Stimulated activated CD4-positive, alpha-beta T cell treated with anti-CD3 and anti-CD28 coated beads, TNF-alpha, amount 100 ng/mL, for 24 hours (primary cell): ENCODE measurements at places on chromosomes 13 and 19.

DNA sequence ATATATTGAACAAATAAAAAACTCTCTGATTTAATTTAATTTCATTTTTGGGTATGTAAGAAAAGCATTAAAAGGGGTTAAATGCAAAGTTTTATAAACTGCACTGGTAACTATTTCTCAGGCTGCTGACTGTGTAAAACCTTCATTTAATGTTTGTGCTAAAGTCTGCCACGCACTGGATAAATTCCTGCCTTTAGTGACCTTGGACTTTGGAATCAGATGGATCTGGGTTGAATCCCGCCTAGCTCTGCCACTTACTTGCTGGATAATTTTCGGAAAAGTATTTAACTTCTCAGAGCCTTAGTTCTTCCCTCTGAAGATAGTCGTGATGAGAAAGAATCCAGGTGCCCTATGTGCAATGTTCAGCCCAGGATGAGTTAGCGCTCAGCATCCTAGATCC lies 58.6 kb downstream of the RASL11A start:
- DNase-seq, result no peak

DNA sequence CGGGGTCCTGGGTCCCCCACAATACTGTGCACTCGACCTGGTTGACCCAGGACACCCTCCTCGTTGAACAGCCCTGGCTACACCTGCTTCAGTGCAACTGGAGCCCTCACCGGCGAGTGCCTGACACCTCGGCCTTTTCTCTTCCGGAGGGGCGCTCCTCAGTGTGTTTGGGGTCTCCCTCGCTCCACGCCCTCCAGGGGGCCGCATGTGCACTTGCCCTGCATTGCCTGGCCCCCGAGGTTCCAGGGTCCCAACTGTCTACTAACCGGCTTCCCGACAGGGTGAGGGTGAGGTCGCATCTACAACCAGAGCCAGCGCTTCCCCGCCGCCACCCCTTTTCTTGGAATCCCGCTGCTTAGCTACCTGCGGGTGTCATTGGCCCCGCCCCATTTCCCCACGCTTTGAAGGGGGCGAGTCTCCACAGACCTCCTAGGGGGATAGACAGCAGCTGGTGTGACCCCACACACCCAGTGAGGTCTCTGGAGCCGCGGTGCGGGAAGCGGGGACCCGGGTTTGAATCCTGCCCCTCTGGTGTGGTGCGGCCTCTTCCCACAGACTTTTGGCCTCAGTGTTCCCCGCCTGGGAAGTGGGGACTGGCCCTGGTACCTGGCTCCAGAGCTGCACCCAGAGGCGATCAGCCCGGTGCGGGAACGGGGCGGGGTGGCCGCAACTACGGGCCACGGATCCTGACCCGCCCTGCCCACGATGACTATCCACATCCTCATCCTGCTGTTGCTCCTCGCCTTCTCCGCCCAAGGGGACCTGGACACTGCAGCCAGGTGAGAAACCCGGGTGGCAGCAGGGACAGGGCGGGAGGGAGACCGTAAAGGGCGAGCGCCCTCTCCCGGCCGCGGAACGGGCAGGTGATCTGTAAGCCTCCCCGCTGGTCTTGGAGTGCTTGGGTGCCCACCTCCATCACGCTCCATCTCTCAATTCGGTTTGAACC lies at the start of gene ADM5:
TSS of gene ADM5 (plus strand) at position 462 of the 946 bp plus-strand sequence. CDS start at position 706, 244 bp downstream.
- DNase-seq, result no peak

- DNase-seq, result no peak
Observed at GRCh38 chr19:45975306-45976070, 1.8 kb upstream of the NOVA2 start.

DNA sequence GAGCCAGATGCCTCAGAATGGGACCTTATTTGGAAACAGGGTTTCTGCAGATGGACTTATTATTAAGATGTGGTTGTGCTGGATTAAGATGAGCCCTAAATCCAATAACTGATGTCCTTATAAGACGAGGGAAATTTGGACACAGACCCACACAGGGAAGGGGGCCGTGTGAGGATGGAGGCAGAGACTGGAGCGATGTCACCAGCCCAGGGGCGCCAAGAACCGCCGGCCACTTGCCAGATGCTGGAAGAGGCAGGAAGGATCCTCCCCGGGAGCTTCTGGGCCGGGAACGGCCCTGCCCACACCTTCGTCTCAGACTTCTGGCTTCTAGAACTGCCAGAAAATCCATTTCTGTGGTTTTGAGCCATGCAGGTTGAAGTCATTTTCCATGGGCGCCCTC lies 26.6 kb downstream of the GNG7 start:
- DNase-seq, result no peak

DNA sequence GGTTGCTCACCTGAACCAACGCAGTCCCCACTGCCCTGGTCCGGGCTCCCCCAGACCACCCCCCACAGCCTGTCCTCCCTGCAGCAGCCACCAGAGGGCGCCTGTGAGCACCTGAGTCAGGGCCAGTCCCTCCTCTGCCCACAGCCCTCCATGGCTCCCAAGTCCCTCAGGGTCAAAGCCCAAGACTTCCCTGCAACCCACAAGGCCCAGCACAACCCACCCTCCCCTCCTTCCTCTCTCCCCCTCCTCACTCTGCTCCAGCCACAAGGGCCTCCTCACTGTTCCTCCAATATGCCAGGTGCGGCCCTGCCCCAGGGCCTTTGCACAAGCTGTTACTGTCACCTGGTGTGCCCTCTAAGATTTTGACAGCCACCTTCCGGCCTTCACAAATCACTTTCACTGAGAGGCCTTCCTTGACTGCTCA lies 10.9 kb downstream of the GNA15 start:
- peak; percentile 47 for DNase-seq

DNA sequence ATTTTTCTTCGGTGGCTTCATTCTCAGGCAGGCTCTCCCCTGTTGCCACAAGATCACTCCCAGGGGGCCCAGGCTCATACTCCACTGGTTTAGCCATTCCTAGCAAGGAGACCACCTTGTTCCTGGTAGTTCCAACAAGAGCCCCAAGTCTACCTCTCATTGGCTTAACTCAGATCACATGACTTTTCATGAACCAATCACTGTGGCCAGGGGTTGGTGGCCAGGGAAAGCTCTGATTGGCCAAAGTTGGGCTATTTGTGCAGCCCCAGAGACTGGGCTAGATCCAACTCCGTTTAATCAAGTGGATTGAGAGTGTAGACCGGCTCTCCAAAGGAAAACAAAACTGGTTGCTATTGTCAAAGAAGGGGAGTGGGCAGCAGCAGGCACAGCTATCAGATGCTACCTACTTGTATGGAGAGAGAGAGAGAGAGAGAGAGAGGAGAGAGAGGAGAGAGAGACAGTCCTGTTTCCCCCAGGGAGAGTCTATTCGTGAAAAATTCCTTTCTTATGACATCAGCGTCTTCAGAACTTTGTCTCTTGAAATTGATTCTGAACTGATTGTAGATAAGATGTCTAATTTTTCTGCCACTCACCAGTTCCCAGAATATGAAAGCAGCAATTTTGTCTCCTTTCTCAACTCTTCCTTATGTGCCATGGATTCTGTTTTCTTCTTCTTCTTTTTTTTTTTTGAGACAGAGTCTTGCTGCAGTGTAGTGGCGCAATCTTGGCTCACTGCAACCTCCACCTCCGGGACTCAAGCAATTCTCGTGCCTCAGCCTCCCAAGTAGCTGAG lies 5.9 kb downstream of the CEACAM19 start:
- no peak for DNase-seq

- no peak for DNase-seq
Observed at GRCh38 chr19:29842471-29843179, 30.8 kb downstream of the CCNE1 start.

DNA sequence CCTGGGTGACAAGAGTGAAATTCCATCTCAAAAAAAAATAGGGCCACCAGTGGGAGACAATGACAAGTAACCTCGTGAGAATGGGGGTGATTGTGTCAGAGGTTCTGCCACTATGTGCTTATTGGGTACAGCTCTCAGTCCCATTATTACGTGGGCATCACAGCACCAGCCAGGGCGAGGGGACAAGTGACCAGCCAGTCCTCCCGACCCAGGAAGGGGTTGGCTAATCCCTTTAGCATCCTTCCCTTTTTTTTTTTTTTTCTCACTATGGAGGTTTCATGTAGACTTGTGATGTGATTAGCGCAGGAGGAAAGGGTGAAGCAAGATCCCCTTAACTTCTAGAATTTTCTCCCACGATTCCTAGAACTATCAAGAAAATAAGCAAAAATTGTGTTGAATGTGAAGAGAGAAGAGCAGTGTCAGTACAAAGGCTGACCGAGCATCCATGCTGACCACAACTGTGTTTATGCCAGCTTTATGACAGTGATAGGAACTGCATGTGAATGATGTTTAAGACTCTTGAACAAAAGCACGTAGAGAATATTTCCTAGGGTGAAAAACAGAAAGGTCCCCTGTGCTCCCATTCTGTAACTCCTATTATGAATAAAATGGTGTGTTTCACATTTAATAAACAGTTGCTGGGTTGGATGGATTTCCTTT lies 50.0 kb downstream of the ALOX5AP start:
- DNase-seq, result no peak

DNA sequence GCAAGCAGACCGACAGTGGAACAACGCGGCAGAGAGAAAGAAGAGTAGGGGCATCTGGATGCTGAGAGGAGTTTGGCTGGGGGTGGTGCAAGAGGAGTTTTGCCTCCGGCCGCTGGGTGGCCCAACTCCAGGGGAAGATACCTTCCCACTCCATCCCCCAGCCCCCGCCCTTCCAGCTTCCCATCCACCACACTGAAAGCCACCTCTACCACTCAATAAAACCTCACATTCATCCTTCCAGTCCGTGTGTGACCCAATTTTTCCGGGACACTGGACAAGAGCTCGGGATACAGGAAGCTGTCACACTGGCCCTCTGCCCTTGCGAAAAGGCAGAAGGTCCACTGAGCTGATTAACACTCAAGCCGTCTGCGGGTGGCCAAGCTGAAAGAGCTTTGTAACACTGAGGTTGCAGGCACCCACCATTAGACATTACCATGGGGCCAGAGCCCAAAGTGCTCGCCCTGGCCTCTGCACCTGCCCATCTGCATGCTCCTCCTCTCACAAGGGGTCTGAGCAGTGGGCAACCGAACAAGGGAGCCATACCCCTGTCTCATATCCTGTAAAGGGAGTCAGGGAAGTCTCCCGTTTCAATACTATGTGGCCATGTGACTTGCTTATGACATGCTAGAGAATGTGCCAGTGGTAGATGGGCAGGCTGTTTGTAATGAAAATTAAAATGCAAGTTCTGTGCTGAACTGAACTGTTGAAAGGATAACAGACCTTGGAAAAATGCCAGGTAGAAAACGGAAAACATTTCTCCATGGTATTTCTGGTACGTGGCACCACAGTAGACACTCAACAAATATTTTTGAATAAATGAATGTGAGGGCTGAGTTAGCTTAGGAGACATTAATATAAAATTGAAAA lies 205.1 kb upstream of the STARD13 start:
- no peak for DNase-seq

DNA sequence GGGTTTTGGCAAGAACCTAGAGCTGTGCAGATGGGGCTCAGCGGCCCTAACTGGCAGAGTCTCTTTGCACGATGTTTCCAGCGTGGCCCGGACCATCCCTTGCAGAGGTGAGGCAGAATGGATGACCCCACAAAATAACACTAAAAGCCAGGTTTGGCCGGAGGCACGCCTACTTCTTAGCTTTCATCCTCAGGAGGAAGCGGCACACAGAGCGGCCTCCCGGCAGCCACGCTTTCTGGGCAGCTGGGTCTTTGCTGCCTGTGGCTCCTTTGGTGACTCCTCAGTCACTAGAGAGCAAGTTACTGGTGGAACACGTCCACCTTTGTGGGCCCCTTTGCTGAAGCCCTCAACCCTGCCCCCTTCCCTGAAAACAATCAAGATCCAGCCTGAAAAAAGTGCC lies 25.2 kb downstream of the TEX29 start:
- no peak for DNase-seq

- no peak for DNase-seq
Observed at GRCh38 chr19:45175515-45176345, 2.3 kb downstream of the TRAPPC6A start.

DNA sequence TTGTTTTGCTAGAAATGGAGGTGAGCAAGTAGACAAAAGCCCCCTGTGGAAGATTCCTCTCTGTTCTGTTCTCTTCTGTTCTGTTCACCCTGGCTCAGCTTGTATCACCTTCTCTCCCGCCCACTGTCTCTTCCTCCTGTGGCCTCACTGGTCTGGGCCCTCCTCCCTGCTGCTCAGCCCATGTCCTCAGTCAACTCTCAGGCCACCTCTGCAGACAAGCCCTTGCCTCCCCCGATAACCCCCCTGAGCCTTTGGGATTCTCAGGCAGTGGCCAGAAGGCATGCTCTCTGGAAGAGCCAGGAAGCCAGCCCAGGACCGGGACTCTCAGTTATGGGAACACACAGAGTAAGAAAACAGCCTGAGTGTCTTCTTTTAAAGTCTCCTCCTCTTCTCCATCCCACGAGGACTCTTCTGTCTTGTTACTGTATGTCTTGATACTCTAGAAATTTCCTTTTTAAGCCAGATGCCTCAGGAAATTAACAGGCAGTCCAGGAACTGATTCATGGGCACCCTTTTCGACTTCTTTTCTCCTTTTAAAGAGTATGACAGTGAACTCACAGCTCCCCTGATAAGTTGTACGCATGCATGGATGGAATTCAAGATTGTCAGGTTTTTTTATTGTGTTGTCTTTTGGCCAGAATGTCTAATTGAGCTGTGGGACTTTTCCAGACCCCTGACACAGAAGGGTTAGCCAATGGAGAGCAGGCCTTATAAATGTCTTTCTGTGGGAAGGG lies 33.7 kb downstream of the SHISA2 start:
- DNase-seq, result no peak

GRCh38 chr13:48302871-48303358 lies 636 bp upstream of the RB1 start:
- no peak for DNase-seq

GRCh38 chr13:24107955-24108614 lies 52.4 kb upstream of the SPATA13 start:
- DNase-seq, result no peak

GRCh38 chr13:77892491-77892890 lies 26.1 kb downstream of the EDNRB start:
- no peak for DNase-seq

GRCh38 chr13:104592127-104592526 lies 1525.9 kb upstream of the SLC10A2 start:
- DNase-seq, result no peak

- DNase-seq, result no peak
Observed at GRCh38 chr13:67740871-67741535, 510.9 kb upstream of the PCDH9 start.

GRCh38 chr13:41505209-41505835 lies 48.0 kb downstream of the RGCC start:
- DNase-seq, result no peak

GRCh38 chr13:20546556-20546955 lies 20.4 kb upstream of the IFT88 start:
- no peak for DNase-seq

- no peak for DNase-seq
Observed at GRCh38 chr13:29791997-29792780, 58.2 kb downstream of the UBL3 start.

- no peak for DNase-seq
Observed at GRCh38 chr13:34847766-34848165, 94.3 kb upstream of the NBEA start.

GRCh38 chr19:38145623-38146022 lies 78.4 kb downstream of the DPF1 start:
- no peak for DNase-seq

DNA sequence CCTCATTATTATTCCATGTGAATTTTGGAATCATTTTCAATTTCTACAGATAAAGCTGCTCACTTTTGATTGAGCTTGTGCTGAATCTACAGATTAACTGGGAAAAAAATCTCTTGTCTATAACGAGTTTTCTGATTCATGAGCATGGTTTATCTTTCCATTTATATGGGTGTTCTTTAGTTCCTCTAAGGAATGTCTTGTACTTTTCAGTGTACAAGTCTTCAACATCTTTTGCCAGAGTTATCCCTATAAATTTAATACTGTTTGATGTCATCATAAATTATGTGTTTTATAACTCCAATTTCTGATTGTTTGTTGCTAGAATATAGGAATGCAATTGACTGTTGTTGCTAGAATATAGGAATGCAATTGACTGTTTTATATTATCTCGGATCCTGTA lies 533.8 kb downstream of the OLFM4 start:
- no peak for DNase-seq
